ENCODE measurements at places on chromosomes 12 and 14. TPM values are rescaled to one million over a fixed set of nuclear protein-coding genes. Genes with fewer than 3 reads are reported as not detected.

PMCH gene
- total RNA-seq: not detected

NGDN gene
- 44.2 TPM for total RNA-seq

ACOT6 gene
- not detected for total RNA-seq

PRH2 gene
- not detected for total RNA-seq

INHBE gene
- total RNA-seq: not detected

TMX1 gene
- total RNA-seq: 17.2 TPM

Data from ovary (tissue), 10 donors.